ENCODE measurements at places on chromosomes 13 and 19. TPM values are rescaled to one million over a fixed set of nuclear protein-coding genes. Genes with fewer than 3 reads are reported as not detected.

C5AR2 gene
- total RNA-seq: 2.6 TPM

GRCh38 chr13:104170980-104171555, 1104.9 kb upstream of the SLC10A2 start:
- no peak for DNase-seq

- no peak for DNase-seq
Observed at GRCh38 chr13:39672378-39673132, 17.1 kb downstream of the COG6 start.

GPR108 gene
- total RNA-seq: 63.2 TPM

SLC27A1 gene
- total RNA-seq: 2.7 TPM

DNA sequence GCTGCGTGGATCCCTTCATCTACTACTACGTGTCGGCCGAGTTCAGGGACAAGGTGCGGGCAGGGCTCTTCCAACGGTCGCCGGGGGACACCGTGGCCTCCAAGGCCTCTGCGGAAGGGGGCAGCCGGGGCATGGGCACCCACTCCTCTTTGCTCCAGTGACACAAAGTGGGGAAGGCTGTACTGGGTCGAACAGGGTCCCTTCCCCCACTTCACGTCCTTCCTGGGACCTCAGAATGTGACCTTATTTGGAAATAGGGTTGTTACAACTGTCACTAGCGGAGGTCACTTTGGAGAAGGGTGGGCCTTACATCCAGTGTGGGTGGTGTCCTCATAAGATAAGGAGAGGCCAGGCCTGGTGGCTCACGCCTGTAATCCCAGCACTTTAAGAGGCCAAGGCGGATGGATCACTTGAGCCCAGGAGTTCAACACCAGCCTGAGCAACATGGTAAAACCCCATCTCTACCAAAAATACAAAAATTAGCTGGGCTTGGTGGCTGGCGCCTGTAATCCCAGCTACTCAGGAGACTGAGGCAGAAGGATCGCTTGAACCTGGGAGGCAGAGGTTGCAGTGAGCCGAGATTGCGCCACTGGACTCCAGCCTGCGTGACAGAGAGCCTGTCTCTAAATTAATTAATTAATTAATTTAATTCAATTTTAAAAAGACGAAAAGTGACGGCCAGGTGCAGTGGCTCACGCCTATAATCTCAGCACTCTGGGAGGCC, 1.8 kb downstream of the F2RL3 start:
- DNase-seq: no peak

- DNase-seq: no peak
Observed at GRCh38 chr19:48368936-48369335, 4.8 kb downstream of the SYNGR4 start.

DNA sequence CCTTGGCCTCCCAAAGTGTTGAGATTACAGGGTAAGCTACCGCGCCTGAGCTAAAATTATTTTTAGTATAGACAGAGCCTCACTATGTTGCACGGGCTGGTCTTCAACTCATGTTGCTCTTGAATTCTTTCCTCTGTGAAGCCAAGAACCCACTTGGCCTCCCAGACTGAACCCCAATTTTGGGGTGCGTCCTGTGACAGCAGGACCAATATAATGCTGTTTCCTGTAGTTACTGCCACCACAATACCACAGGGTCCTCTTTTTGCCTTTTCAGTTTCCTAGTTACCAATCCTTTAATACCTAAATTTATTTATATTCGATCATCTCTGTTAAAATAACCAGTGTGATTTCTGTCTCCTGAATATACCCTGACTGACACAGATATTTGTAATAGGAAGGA, 32.9 kb downstream of the TSKS start:
- no peak for DNase-seq

KLK6 gene
- not detected for total RNA-seq

- peak; percentile 83 for DNase-seq
Observed at GRCh38 chr19:42440357-42441048, 2.2 kb downstream of the CXCL17 start.

DNA sequence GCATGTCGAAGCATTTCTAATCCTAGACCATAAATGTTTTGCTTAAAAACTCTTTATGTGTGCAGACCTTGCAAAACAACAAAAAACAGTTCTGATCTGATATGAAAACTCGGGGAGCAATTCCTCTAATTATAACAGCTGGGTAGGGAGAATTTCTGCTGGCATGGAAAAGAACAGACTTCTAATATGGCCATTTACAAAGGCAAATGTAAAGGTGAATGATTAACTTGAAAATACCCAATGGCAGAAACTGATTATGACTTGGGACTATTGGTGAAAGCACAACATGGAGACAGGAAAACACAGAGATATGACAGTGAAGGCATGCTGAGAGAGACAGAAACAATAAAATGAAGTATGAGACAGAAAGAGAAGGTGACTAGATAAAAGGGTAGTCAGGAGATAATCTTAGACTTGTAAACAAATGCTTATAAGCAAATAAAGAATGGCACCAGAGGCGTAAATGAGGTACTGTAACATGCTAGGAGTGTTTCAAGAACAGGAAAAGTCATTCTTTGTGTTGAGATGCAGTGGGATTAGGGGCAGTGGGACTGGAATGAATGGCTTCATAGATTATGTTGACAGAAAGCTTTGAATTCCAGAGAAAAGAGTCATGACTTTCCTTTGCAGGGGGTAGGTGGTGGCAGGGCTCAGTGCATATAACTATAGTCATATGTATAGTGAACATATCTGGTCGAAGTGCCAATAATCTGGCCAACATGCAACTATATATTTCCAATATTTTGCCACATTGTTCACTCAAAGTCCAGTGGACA, 393.0 kb downstream of the ITGBL1 start:
- no peak for DNase-seq

GRCh38 chr13:44385847-44386246, 12.2 kb downstream of the SERP2 start:
- no peak for DNase-seq

- DNase-seq: no peak
Observed at GRCh38 chr19:55836340-55836739, at the start of gene NLRP4. TSS of gene NLRP4 (plus strand) at chr19:55836540. CDS start at chr19:55852081, 15,541 bp downstream.

- no peak for DNase-seq
Observed at GRCh38 chr19:4758659-4759058, 32.9 kb upstream of the FEM1A start.

TNFAIP8L1 gene
- total RNA-seq: 24.3 TPM

DNA sequence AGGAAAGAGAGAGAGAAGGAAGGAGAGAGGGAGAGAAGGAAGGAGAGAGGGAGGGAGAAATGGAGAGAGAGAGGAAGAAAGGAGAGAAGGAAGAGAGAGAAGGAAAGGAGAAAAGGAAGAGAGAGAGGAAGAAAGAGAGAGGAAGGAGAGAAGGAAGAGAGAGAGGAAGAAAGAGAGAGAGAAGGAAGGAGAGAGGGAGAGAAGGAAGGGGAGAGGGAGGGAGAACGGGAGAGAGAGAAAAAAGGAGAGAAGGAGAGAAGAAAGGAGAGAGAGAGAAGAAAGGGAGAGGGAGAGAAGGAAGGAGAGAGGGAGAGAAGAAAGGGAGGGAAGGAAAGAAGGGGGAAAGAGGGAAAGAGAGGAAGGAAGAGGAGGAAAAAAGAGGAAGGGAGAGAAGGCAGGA, 1070.7 kb downstream of the UQCRFS1 start:
- DNase-seq: no peak

APOC4 gene
- not detected for total RNA-seq

C19orf38 gene
- total RNA-seq: 7.5 TPM

GRCh38 chr13:23432626-23433025, 876 bp downstream of the SACS start:
- DNase-seq: no peak

DNA sequence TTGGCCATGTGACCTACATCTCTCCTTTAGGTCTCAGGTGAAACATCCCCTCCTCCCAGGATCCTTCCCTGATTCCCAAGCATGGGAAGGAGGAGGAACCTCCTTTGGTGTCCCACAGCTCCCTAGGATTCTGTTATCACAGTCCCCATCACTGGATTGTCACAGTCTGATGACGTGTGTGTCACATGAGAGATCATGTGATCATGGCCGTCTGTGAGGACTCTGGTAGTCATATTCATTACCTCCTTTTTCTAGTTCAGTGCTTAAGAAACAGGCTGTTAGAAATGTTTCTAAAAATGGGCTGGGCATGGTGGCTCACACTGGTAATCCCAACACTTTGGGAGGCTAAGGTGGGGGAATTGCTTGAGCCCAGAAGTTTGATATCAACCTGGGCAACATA, 3.0 kb downstream of the DHX34 start:
- DNase-seq: no peak

FCGBP gene
- 1.1 TPM for total RNA-seq

ZNF580 gene
- total RNA-seq: 52.1 TPM

CLDN10 gene
- total RNA-seq: not detected

ZNF534 gene
- not detected for total RNA-seq

- no peak for DNase-seq
Observed at GRCh38 chr13:92843549-92843948, 383.1 kb upstream of the GPC6 start.

DNA sequence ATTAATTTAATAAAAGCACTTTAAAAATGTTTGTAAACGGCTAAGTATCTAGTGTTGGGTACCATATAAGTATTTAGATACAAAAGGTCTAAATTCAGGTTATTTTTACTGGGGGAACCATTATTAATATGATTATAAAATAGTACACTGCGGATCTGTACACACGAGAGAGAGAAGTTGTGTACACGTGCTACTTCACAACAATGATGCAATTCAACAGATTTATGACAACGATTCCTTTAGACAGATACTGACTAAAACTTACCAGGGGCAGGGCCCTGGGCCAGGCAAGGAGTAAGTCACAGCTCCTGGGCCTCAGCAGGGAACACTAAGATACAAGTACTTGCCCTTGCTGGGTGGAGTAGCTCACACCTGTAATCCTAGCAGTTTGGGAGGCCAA, 29.1 kb upstream of the TPTE2 start:
- DNase-seq: no peak

DNA sequence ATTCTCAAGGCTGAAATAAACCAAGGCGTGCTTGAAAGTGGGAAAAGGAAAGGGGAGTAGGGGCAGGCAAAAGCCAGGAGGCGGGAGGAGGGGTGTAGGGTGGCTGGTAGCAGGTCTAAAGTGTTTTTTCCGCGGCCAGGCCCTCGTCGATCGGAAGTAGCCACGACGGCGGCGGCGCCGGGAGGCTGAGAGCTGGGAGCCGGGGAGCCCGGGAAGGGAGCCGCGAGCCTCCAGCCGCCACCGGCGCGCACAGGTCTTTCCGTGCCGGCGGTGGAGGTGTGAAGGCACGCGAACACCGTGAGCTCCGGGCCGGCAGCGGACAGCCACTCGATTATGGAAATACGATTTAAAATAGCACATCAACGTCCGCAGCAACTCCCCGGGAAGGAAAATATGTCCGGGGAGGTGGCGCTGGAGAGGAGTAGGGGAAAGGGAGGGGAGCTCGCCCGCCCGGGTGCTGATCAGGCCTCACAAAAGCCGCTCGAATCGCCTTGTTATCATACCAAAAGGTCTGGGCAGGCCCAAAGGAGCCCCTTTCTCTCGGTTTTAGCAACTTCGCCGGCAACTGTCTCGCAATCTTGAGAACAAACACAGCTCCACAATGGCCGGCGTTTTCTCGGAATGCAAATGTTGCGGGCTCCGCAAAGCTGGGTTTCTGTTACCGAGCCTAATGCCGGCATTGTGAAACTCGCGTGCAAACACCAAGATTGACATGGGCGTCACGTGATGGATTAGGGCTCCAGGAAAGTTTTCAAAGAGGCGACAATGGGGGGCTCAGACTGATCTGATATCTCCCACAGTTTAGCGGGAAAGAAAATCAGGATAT, 2.9 kb upstream of the PCDH8 start:
- no peak for DNase-seq

CEACAM20 gene
- total RNA-seq: not detected

DNA sequence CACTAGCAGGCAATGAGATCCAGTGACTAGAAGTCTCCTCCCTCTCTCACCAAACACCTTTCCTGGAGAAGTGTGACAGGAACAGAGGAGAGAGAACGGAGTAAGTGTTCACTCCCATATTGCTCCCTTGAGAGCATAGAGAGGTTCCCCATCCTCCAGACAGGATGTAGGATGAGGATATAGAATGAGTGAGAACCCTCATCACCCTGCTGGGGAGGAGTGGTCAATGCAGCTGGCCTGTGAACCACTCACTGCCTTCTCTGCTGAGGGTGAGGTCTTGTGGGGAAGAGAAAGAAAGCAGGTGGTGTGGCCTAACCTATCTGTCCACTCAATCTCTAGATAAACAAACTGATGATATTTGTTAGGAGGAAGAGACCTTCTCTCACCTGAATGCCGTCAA, 386.6 kb downstream of the PCDH20 start:
- no peak for DNase-seq

DNA sequence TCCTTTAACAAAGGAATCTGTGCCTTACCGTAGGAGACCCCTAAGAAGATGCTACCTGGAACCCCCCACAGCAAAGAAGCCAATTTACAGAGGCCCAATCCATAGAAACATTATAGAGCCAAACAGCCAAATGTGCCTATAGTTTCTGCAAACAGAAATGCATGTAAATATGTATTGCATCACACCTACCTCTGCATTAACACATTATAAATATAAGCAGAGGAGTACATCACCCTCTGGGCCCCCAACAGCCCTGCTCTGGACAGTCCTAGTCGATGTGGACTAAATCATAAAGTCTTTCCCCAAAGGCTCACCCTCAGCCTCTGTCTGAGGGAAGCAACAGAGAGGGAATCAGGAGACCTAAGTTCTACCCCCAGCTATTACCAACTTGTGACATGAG, 25.7 kb downstream of the ZNF541 start:
- DNase-seq: no peak

DNA sequence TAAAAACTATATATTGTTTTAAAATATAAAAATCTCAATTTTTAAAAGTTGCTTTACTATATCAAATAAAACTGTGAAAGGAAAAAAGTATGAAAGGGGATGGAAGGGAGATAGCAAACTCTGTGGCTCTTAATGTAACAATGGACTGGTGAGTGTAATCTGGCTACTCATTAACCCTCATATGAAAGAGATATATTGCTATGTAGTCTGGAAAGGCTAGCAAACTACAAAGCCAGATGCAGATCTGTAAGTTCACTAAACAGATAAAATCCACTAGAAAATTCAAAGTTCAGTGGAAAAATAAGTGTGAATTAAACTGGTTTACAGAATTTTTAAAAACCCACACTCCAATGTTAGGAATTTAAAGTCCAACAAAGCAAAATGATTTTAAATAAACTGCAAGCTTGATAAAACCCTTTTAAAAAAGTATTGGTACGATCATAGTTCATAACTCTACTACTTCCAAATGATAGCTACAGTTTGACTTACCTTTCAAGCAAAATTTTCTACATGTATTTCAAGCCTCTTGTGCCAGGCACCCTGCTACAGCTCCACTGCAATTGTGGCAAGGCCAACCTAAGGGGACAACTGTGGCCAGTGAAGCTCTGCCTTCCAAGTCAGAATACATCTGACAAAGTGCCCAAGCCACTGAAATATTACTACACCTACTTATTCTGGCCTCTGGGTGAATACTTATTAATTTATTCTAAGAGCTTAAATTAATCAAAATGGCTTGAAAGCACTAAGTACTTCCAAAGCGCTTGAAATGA, 647 bp upstream of the ELF1 start:
- no peak for DNase-seq

Measured in OCI-LY7 (cell line).